CD4-positive, alpha-beta T cell (primary cell): ENCODE measurements at places on chromosomes 3 and 15.

- DNase-seq, result no peak
These were observed 69.1 kb upstream of the TSEN2 start for GRCh38 chr3:12415014-12415680.

GRCh38 chr3:4426261-4426781 is 40.7 kb downstream of the SUMF1 start:
- DNase-seq, result no peak

DNA sequence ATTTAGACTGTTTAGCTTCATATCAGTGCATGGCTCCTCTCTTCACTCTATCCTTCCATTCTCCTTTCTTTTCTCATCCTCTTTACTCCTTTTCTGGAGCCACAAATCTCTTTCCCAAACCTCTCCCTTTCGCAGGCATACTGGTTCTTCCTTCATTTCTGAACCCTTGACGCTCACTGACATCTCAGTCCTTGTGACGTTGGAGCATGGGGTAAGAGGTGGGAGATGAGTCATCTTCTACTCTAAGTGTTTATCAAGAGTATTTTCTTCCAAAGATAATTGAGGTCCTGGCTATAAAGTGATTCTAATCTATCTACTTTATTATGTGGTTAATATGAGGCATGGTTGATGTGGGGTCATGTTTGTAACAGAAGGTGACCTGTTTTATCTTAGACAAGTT is 414.2 kb downstream of the AGBL1 start:
- no peak for DNase-seq

GRCh38 chr3:42690191-42690590 is 4.9 kb downstream of the KLHL40 start:
- no peak for DNase-seq

DNA sequence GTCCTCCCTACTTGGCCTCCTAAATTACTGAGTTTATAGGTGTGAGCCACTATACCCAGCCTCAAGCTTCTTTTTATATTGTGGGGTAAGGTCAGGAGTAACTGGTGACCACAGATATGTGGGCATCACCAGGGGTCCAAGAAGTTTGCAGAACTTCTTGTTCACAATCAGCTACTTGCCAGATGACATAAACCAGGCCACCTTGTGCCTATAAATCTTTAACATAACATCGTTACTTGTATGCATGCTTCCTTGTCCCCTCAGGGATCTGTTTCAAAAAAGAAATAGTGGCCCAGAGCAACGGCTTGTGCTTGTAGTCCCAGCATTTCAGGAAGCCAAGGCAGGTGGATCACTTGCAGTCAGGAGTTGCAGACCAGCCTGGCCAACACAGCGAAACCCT is 115.1 kb upstream of the FAM174B start:
- DNase-seq, result no peak

DNA sequence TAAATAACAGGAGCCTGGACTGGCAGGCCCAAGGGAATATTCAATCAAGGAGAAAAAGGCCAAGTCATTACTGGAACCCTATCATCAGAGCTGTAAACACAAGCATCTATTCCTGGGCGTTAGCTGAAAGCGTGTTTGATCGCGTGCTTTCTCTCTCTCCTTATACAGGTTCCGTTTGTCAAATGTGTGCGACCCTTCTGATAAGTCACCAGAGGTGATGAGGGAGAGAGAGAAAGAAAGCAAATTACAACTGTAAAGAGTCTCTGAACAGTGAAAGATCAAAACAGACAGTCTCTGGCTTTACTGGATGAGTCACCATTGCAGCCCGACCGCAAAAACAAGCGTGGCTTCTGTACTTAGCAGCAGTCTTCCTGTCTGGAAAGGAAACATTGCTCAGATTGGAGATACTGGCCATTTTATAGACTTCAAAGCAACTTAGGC is 39.5 kb upstream of the TPRG1 start:
- peak; percentile 70 for DNase-seq
